Activated CD4-positive, alpha-beta T cell treated with anti-CD3 and anti-CD28 coated beads, Interleukin-2, Interleukin-6, amounts not matched to agents 100 ng/mL and 50 ng/mL, durations not matched to agents 16 hours and 8 hours (primary cell): ENCODE measurements at places on chromosomes 2 and 18.

DNA sequence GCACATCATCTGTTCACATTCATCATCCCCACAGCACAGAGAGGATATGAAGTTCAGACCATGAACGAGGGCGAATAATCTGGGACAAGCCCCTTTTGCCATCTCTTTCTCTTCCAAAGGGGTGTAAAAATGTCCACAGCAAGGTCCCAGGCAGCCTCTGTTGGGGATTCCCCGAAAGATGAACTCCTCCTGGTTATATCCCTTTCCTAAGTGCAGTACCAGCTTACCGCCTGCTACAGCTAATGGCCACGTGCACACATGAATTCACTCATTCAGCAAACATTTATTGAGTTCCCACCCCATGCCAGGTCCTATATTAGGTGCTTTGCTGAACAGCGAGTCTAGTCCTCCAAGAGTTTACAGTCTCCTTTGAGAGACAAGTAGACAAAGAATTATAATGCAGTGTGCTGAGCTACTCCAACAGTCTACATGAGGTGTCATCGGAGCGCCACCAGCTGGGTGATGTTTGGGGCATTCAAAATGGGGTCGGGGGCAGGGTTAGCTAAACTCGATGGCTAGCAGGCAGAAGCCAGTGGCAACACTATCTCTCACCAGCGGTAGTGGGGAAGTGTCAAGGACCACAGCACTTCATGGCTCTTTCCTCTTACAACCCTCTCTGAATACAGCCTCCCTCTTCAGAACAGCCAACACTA is 228.9 kb downstream of the TMEM163 start:
- no peak for DNase-seq

GRCh38 chr2:172962824-172963223 is 112.8 kb upstream of the MAP3K20 start:
- peak; percentile 25 for DNase-seq

DNA sequence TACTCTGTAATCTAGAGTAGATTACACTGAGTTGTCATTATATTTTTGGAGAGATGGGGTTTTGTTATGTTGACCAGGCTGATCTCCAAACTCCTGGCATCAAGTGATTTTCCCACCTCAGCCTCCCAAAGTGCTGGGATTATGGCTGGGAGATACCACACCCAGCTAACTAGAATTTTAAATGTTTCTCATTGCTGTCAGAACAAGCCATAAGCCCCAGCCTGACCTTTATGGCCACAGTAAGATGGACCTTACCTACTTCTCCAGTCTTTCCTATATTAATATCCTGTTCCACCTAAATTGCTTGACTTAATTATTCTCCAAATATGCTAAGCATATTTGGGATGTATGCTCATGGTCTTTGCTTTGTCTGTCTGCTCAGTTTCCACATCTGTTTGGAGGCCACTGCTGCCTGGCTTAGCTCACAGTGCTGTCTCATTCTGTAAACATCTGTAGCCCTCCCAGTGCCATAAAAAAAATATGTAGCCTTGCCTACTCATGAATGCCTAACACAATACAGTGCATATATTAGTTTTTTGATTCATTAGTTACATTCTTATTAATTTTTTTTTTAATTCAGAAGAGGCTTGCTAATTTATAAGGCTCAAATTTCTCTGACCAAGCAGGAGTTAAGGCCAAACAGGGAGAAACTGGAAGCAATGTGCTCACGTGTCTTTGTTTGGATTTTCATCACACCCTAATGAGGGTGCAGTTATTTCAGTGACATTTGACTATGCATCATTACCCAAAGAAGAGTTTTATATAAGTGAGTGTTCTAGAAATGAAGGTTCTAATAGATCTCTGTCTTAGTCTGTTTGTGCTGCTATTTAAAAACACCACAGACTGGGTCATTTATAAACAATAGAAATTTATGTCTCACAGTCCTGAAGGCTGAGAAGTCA is 45.3 kb upstream of the PSME4 start:
- no peak for DNase-seq

DNA sequence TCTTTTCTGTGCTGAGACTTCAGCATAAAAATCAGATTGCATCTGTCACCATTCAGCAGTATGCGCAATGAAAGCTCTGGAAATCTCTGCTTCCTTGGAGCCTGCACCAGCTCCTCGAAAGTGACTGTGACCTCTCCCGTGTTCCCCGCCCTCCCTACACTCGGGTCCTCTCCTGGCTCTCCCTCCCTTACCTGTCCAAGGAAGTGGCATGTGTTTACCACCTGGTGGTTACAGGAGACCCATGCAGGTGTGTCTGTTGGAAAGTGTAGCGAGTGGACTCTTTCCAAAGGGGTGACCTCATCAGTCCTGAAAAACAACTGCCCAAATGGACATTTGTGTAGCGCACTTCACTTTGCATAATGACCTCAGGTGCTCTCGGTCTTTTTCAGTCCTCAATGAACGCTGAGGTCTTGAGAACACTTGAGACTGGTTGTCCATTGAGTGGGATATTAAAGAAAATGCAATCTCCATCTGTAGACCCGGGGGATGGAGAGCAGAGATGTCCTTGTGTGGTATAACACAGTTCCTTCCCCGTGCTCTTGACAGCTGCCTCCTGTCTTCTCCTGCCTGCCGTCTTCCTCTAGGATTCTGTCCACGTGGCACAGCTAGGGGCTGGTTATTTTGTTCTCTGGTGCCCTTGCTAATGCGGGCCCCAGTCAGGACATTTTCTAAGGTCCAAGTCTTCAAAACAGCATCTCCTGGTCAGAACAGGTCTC is 133.2 kb downstream of the ACKR3 start:
- DNase-seq = no peak

DNA sequence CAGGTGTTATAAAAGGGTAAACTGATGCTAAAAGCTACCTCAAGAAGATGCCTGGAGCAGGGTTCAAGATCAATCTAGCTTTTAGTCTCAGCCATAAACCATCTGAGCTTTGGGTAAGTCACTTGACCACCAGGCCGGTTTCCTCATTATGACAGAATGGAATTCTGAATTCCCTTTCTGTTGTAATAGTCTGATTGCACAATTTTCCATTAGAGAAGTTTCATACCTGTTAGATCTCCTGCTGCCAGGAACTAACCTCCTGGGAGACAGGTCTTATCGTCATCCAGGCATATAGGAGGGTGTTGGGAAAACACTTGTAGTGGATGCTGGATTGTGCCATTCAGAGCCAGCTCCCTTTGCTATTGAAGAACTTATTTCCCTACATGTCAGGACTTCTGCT is 272.5 kb downstream of the TDRD15 start:
- DNase-seq = no peak

DNA sequence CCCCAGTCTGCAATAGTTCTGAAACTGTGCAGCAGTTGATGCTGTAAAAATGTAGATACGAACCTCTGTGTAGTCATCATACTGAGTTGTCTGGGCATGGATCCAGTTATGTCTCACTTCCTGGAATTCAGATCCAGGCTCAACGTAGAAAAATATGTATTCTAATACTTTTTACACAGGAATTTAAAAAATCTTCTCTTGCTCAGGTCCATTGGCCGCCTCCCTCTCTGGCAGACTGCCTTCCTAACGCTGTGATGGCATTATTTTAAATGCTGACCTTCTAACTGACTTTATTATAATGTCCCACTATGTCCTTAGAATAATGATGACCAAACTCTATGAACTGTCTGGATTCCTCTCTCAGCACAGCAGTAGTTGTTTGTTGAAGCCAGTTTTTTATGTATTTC is 119.6 kb downstream of the FEZ2 start:
- no peak for DNase-seq

DNA sequence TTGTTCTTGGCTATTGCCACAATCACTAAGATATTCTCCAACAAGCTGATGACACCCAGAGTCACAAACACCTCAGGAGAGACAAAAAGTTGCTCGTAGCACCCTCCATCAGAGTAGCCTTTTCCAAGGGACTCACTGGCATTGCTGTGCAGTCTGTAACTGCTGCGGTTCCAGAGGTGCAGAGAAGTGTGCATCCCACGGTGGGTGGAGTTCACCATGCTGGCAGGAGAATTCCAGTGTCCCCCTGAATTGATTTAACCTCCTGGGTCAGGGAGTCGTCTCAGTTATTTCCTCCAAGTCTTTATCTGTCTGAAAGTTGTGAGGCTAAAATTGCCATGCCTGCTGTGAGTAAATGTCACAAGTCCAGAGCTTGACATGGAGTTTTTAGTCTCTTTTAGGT is 443 bp downstream of the MC4R start:
- no peak for DNase-seq

DNA sequence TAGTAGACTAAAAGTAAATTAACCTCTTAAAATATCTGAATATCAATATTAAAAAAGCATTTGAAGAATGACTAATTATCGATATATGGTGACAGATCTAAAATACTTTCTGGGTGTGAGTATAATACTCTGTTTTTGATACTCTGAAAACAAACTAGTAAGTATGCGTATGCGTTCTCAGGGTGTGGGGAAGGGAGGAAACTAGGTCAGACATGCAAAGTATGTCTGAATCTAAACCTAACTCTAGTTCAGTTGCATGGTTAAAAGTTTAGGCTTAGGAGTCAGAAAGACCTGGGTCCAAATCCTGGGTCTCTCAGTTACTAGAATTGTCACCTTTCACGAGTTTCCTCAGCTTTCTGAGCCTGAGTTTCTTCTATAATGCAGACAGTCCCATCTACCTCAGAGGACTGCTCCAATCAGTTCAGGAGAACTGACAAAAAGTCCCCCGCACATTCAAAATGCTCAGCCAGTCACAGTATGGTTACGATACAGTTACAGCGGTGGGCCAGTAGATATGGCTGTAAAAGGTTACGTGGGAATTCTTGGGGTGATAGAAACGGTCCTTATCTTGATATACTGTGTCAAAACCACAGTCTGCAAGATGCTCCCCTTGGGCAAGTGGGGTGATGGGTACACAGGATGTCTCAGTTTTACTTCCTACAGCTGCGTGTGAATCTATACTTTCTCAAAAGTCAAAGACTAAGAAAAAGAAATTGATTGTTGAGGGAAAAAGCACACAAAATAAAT is 29.2 kb downstream of the UNC50 start:
- DNase-seq = peak; percentile 71
